Stimulated activated CD4-positive, alpha-beta T cell treated with anti-CD3 and anti-CD28 coated beads, Interleukin-2, amount 100 ng/mL, for 48 hours (primary cell): ENCODE measurements at places on chromosomes 1 and 21.

- DNase-seq = peak; percentile 55
Observed at GRCh38 chr1:166479052-166479631, 312.3 kb upstream of the FAM78B start.

DNA sequence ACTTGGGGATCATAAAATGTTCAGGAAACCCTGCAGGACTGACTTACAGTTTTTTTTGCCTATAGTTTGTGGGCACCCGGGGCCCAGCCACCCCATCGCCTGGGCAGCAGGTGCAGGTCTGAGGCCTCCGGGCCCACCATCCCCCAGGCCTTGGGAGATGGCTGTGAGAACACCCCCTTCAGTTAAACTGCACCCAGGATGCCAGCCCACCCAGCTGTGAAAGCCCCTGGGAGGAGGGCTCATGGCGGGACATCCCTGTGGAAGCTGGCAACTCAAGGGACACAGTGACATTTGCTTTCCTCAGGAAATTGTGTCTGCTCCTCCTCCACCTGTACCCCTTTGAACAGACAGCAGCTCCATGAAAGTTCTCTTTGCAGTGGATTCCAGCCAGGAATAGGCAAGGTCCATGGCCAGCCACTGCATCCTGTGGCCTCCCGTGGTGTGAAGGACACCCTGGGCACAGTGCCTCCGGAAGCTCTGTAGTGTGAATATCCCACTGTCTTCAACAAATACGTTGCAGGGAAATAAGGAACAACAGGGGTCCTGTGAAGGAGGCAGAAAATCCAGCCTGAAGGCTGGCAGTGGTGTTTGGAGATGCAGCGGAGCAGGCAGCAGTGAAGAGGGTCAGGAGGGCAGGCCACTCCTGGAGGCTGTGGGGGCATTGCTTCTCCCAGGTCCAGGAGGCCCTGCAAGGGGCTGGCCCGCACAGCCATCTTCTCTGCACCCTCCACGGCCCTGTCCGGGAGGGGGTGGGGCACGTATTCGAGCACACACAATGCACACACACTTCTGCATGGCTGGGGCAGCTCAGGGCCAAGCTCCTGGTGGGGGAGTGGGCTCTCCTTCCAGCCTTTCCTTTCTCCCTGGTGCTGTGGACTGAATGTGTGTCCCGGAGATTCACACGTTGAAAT, 2.1 kb upstream of the OBSCN start:
- DNase-seq = no peak

GRCh38 chr1:178520803-178521202, 7.9 kb downstream of the TEX35 start:
- DNase-seq = no peak

DNA sequence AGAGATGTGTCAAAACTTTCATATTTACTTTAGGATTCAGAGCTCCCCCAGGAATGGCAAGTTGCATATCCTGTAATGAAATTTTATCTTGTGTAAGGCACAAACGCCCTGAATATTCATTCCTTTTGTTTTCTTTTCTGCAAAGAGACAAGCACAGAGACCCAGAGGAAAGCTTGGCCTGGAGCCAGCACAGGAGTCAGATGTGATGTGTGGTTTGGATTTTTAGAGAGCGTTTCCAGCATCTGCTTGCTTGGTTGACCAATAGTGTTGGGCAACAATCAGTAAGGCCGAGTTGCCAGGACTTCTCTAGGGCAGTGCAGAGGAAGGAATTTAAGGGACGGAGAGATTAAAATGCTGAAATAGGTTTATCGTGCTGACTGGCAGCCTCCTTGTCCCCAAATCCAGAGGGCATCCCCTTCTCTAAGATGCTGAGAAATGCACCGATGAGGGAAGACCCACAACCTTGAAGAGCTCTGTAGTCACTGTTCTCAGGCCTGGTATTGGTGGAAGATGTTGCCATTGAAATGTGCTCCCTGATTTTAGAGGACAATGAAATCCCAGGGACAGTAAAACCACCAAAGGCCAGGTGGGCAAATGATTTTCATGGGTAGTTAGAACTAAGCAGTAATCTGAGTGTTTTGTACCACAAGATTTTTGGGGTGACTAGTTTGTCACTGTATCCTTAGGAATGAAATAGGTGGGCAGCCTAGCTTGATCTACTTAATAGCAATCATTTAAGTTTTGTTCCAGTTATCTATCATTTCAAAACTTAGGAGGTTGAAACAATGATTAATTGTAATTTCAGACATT, 37.9 kb upstream of the RHOU start:
- DNase-seq = no peak

- no peak for DNase-seq
Observed at GRCh38 chr1:67415041-67415440, 15.2 kb downstream of the SERBP1 start.

DNA sequence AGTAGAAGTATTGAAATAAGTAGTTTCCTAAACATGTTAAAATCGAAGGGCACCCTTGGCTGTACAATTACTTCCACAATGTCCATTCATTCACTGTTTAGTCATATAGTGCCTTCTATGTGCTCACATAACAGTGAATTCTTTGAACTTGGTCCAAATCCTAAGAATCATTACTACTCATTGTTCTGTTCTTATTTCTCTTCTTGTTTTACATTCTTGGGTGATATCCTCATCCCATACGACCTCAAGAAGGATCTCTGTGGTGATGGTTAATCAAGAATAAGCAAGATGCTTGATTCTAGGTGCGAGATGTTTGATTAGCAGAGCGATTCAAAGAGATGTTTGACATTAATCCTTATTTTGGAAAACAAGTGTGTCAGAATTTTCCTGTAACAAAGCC, 667.4 kb upstream of the ZP4 start:
- DNase-seq = no peak

GRCh38 chr21:42026082-42026435, 15.9 kb upstream of the ZBTB21 start:
- no peak for DNase-seq

- no peak for DNase-seq
Observed at GRCh38 chr1:79052829-79053449, 46.4 kb upstream of the ADGRL4 start.

DNA sequence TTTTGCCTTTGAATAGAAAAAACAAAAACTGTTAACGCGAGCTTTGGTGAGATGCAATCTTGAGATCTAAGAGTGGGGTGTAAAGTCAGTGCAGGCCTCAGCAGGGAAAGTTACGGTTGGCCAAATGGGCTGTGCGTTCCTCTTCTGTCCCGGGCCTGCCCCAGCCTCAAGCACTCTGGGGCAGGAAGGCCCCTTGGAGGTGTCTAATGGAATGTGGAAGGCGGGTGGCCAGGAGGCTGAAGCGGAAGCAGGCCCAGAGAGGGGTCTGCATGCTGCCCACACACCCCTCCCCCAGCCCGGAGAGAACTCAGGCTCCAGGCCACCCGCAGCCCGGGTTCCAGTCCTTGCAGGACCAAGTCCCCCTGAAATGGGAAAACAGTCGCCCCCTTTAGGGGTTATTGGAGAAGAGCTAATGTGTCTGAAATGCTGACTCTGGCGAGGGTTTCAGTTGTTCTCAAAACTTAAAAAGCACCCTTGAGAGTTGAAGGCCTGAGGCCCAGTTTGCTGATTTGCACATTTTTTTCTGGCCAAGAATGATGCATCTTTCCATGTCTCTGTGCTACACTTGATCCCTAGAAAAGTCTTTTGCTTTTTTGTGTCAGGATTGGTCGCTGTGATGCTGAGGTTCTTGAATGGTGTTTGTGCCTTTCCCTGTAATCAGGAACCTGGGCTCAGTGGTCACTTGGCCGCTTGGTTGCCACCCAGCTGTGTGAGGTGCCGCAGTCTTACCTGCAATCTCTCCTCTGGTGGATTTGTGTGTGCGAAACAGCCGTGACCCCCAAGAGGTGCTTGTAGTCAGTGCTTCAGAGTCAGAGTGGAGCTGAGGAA, 2.0 kb downstream of the COL18A1 start:
- DNase-seq = no peak

DNA sequence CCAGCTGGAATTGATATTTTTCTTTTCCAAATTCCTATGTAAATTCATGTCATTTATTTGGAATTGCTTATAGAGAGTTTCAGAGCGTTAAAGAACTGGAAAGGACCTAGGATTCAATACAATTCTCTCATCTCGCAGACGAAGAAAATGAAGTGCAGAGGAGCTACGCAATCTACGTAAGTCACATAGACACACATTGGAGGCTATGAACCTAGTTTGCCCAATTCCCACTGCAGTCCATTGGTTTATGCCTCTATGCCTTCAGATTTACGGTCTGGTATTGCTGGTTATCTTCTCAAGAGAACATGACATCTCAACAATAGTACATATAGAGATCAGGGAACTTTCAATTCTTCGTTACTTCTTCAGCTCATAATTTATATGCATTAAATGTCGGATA, 971 bp upstream of the RNF2 start:
- DNase-seq = no peak

- DNase-seq = no peak
Observed at GRCh38 chr21:14312871-14313270, 70.1 kb downstream of the HSPA13 start.

DNA sequence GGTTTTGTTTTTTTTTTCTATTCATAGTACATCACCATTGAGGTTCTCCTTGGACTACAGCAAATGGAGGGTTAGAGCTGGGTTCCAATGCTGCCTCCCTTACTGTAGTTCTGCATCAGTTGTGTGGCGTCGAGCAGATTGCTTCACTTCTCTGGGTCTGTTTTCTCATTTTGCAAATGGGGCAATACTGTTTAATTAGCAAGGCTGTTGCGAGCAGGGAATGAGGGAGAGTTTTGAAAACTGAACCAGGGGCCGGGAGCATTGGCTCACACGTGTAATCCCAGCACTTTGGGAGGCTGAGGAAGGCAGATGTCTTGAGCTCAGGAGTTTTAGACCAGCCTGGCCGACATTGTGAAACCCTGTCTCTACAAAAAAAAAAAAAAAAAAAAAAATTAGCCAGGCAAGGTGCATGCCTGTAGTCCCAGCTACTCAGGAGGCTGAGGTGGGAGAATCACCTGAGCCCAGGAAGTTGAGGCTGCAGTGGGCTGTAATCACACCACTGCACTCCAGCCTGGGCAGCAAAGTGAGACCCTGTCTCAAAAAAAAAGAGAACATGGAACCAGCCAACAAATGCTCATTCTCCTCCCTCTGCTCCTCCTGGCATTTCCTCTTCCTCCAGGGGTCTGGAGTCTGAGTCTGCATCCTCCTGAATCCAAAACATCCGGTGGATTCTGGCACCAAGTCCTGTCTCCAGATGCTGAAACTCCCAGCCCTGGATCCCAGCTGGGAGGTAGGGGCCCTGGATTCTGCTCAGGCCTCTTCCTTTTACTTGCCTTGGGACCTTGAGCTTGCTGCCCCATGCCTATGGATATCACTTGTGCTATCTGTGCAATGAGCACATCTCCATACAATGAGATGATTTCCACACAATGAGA, 3.7 kb upstream of the PLOD1 start:
- DNase-seq = no peak

- DNase-seq = no peak
Observed at GRCh38 chr1:37042506-37042905, 8.2 kb upstream of the GRIK3 start.

DNA sequence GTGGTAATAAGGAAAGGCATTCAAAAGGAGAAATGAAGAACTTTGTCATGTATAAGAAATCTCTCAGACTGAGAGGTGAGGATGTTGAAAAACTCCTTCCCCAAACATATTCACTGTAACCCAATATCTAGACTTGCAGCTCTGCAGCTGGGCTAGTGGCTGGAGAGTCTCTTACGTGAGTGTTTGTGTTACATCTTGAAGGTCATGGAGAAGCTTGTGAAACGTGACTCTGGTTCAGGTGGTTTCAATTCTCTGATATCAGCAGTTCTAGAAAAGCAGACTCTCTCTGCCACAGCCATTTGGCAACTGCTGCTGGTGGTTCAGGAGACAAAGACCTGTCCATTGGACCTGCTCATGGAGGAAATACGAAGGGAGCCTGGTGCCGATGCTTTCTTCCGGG, 55.0 kb upstream of the EPHA8 start:
- DNase-seq = no peak

DNA sequence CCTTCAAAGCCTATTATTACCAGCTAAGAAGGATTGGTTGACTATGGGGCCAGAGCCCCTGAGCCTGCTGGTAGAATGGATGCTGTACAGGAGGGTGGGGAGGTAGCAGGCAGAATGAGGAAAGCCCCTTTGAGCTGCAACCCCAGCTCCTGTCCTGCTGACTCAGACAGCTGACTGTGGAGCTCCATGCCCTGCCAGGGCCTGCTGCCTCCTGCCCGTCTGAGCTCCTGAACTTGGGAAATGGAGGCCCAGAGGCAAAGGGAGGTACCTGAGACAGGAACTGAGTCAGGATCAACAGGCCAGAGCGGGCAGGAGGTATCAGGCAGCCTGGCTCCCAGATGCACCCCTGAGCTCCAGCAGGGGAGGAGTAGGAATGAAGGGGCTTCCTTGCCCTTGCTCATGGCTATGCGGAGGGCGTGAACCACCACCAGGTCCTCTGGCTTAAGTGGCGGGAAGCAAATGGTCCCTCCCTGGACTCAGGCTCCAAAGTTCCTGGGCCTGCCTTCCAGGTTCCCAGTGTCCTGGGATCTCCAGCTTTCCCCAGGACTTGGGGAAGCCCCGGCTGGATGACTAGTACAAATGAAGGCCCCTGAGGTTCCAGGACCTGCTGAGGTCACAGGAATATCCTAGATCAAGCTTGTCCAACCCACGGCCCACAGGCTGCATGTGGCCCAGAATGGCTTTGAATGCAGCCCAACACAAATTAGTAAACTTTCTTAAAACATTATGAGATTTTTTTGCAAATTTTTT, 3.9 kb upstream of the SFN start:
- DNase-seq = no peak

- no peak for DNase-seq
Observed at GRCh38 chr1:118304722-118305359, 119.8 kb upstream of the SPAG17 start.

GRCh38 chr1:54885807-54886723, 930 bp downstream of the DHCR24 start:
- no peak for DNase-seq

- no peak for DNase-seq
Observed at GRCh38 chr1:113375878-113376277, 14.4 kb upstream of the MAGI3 start.

DNA sequence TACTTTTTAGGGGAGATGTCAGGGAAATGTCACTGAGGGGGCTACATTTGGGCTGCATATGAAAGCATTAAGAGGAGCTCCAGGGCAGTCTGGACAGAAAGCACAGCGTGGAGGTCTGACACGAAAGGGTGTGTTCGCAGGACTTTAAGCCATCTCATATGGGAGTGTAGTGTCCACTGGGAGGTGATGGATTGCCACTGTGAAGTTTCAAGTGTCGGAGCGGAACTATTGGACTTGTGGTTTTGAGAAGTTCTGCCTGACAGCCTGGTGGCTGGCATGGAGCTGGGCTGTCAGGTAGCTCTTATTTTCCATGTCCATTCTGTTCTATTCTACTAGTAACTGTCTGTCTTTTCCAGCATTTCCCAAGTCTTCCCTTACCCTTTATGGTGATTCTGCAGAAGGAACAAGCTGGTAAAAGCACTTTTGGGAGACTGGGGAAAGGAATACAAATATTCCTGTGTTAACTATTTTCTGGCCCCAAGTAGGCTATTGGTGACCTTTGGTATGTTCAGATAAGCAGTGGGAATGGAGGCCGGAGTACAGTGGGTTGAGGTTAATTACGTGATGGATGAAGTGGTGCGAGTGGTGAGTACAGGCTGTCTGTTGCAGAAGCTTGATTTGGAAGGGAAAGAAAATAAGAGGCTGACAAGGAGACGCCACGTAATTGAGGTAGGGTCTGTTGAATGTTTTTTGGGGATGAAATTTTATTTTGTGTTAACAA, 19.3 kb downstream of the B3GALT5 start:
- no peak for DNase-seq

- no peak for DNase-seq
Observed at GRCh38 chr1:161930064-161930463, 93.6 kb downstream of the OLFML2B start.

- DNase-seq = no peak
Observed at GRCh38 chr1:100806601-100807000, 87.1 kb downstream of the VCAM1 start.

GRCh38 chr1:9181176-9181906, 52.4 kb upstream of the GPR157 start:
- peak; percentile 78 for DNase-seq
